ENCODE measurements at places on chromosomes 16 and 17.

- no peak for DNase-seq
Observed at GRCh38 chr17:9233271-9233599, 211.9 kb downstream of the NTN1 start.

DNA sequence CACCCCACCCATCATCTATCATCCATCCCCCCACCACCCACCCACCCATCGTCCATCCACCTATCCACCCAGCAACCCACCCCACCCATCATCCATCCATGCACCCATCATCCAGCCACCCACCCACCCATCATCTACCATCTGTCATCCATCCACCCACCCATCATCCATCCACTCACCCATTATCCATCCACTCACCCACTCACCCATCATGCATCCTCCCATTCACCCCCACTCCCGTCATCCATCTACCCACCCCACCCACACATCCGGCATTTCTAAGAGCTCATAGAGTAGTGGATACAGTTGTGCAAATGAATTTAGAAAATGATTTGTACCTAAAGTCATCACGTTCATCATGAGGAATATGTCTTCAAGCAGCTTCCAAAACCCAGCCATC lies 405.1 kb downstream of the SNX29 start:
- DNase-seq = no peak

DNA sequence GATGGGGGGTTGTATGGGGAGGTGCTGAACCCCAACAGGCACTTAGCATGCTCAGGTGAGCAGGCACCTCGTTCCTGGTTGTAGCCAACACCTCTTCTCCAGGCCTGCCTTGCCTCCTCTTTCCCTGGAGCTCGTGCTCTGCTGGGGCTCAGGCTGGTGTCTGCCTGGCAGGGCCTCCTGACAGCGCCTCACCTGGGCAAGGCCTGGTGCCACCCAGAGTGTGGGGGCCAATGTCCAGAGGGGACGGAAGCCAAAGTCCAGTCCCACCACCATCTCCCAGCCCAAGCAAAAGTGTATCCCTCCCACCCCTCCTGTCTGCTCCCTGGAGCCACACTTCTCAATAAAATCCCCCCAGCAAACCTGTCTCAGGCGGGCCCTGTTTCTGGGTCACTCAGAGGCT lies 304.2 kb upstream of the TNRC6C start:
- DNase-seq = no peak

- DNase-seq = no peak
Observed at GRCh38 chr17:53900951-53901350, 78.2 kb downstream of the KIF2B start.

DNA sequence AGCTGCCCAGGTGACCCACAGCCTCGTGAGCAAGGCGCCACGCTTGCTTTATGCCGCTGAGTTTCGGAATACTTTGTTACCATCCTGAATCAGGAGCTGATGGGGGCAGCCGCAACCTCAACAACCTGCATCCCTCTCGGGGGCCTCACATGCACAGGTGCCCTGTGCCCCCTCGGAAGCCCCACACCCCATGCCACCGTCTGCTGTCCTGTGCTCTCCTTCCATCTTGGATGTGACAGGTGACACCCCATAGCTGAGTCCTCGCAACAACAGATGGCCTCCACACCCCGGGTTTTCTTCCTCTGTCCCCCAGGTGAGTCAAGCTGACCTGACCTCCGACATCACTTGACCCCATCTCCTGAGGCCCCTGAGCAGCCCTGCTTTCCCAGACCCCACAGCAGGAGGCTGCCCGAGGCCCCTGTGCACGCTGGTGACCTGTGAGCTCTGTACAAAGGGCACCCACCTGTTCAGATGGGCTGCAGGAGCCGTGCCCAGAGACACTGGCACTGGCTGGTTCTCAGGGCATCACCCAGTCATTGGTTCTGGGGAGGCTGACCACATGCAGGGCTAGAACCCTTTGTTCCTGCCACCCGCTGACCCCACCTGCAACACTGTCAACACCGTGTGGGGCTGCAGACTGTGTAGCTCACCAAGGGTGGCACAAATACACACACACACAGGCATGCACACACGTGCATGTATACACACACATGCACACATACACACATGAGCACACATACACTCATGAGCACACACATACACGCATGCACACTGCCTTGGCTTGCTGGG lies 57.7 kb downstream of the RMI2 start:
- DNase-seq = no peak

DNA sequence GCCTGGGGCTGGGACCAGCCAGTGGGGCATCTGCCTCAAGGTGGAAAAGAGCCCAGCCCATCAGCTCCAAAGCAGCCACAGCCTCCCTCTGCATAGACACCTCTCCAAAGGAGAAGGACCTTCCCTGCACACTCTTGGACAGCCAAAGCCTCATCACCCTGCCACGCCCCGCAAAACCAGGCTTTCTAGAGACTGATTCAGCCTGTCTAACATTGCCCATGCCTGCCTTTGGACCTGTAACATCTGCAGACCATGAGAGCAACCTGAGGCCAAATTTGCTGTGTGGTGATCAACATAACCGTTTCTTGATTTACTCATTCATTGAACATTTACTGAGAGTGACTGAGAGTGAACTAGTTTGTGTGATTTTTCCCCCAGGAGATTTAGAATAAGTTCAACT lies 219.7 kb upstream of the HSBP1 start:
- DNase-seq = no peak

DNA sequence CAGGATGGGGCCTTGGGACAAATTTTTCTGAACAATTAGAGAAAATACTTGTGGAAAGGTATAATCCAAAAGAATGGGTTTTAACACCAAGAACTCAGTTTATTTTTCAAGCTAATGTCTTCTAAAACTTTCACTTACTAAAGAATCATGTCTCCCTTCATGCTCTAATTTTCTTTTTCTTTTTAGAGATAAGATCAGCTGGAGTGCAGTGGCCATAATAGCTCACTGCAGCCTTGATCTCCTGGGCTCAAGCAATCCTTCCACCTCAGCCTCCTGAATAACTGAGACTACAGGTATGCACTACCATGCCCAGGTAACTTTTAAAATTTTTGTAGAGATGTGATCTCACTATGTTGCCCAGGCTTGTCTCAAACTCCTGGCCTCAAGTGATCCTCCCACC lies 5.5 kb downstream of the OR4D1 start:
- DNase-seq = no peak

- no peak for DNase-seq
Observed at GRCh38 chr17:72382971-72383722, 262.3 kb downstream of the SOX9 start.

Measured in DMS79 (cell line).